CMK (cell line): ENCODE measurements at places on chromosomes 7 and 10.

DNA sequence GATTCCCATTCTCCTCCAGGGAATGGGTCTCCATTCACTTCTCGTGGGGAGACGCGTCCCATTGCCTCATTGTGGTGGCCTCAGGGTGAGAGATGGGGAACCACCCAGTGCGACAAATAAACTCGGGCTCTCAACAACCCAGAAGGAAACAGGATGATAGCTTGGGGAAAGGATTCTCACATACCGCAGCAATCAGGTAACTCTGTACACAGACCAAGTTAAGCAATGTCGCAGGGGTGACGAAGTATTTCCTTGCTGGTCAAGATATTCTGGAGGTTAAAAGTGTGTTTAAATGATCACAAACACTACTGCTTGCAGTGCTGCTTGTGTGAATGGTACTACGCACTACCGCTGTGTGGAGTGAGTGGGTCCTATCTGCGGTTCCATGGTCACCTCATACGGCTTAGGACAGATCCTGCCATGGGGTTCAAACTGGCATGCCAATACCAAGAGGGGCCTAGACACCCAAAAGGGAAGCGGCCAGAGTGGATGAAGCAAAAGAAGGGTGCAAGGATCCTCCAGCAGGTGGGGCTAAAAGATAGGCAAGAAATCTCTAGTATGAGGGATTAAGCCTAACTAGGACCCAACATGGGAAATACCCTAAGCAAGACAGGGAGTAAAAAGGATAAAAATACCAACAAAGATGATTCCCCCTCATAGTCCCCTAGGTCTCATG, 143.8 kb upstream of the TMEM106B start:
- DNase-seq: no peak

DNA sequence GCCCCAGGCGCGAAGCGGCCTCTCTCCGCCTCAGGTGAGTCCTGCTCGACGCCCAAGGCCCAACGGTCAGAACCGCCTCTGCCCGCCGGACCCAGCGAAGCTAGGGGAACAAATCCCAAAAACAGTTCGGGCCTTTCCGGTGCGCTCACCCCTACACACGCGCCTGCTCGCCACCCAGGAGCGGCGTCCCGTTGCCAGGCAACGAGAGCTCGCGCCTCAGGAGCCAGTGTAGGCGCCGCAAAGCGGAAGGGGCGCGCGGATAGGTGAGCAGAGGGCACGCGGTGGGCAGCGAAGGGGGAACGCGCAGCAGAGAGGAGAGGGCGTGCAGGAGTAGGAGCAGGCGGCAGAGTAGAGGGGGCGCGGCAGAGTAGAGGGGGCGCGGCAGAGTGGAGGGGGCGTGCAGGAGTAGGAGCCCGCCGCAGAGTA, at the start of the genes DYDC1 and DYDC2:
Gene DYDC1 (minus strand): TSS at position 193 of the 426 bp plus-strand sequence. CDS start 4,154 bp downstream, outside the sequence.
Gene DYDC2 (plus strand): TSS at position 219 of the 426 bp plus-strand sequence. CDS start 5,663 bp downstream, outside the sequence.
- DNase-seq: no peak

DNA sequence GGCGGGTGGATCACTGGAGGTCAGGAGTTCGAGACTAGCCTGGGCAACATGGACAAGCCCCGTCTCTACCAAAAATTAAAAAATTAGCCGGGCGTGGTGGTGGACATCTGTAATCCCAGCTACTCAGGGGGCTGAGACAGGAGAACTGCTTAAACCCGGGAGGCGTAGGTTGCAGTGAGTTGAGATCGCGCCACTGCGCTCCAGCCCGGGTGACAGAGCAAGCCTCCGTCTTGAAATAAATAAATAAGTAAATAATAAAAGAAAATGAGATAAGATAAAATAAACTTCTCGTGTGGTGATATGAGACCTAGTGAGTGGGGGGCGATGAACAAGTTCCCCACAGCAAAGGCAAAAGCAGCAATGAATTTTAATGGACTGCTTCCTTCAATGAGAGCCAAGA, 33.6 kb upstream of the LMTK2 start:
- no peak for DNase-seq

- DNase-seq: no peak
Measured at GRCh38 chr10:101961591-101962498, 94.1 kb downstream of the ARMH3 start.

- DNase-seq: no peak
Measured at GRCh38 chr7:46344533-46344932, 423.5 kb upstream of the IGFBP3 start.

DNA sequence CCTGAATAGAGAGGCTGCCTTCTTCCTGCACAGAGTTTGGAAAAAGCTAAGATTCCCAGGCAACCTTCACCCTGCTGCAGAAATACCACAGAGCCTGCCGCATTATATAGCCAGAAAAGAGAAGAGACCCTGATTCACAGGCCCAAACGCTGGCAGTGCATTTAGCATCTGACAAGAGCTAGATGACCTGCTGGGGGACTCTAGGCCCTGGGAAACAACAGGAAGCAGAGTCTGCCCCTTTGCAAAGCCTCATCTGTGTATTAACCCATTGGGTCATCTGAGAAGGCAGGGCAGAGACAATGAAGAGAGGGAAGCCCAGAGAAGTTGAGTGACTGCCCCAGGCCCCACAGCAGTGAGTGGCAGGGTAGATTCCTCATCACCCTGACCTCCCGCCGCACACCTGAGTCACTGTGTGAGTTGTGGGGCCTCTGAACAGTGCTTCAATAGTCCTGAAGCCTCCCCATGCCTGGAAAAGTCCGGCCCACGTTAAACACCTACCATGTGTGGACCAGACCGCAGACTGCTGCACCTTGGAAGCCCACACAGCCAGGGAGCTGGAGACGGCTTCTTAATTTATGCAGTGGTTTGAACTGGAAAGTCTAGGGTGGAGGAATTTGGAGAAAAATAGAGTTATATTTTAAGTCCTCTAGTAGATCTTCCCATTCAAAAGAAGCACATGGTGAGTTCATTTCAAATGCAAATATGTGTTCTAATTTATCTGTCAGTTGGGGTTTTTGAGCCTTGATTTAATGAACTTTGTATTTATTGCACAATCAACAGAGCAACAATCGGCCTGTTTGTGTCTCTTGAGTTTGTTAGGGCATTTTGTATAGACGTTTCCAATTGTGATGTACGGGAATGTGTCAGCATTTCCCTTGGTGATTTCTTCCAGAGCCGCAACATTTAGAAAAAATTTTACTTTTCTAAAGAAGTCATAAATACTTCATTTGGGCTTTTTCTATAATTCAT, 80.4 kb upstream of the GPR26 start:
- no peak for DNase-seq

DNA sequence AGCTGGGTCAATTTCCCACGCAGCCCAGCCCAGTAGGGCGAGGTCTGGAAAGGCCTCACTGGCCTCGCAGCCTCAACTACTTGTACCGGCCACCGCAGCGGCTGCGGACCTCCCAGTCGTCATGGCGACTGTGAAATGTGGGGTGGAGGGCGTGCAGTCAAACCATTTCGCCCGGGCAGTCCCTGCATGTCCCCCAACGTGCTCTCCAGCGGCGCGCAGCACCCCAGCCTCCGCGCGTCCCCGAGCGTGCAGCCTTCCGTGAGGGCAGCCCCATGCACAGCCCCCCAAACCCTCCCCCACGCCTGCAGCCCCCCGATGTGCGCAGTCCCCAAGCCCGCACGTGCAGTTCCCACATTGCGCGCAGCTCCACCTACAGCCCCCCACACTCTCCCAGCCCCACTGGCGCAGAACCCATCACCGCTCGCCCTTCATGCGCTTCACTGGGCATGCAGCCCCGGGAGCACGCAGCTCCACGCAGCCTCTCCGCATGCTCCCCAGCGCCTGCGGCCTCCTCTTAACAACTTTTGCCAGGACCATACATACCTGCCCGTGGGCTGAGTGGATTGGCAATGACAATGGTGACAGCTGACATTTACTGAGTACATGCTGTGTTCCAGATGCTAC, 34.5 kb upstream of the SFTPD start:
- no peak for DNase-seq

DNA sequence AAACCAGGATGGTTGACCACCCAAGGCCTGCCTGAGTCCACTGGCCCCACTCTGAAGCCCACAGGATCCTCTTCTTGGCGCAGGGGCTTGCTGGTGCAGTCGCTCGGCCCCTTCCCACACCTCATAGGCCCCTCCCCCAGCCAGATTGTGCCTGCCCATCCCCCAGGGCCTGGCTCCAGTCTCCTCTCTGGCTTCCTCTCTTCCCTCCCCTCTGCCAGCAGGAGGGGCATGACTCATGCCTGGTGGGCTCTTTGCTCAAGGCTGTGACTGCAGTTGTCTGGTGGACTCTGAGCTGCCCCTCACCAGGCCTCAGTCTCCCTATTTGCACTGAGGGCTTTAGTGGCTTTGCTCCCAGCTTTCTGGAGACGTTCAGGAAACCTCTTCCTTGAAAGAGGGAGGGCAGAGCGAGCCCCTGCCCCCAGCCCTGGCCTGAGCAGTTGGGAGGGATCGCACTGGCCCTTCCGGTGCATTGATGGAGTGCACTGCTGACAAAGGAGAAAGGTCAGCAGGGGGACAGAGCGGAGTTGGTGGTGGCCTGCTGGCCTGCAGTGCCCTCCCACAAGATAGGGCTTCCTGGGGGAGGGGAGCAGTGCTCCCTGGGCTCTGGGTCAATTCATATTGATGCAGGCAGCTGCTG, 60.7 kb downstream of the ZMIZ1 start:
- DNase-seq: no peak

GRCh38 chr7:112159351-112159750, 46.8 kb downstream of the DOCK4 start:
- DNase-seq: no peak

DNA sequence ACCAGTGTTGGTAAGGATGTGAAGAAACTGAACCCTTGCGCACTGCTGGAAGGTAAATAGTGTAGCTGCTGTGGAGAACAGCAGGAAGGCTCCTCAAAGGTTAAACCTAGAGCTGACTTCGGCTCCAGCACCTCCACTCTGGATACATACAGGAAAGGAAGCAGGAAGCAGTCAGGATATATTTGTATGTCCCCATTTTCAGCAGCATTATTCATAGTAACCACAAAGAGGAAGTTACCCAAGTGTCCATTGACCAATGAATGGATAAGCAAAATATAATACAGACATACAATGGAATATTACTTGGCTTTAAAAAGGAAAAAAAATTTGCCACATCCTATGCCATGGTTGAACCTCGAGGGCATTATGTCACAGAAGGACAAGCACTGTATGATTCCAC, 15.0 kb downstream of the RET start:
- DNase-seq: no peak

GRCh38 chr10:86693721-86694369, 25.5 kb downstream of the LDB3 start:
- DNase-seq: no peak

DNA sequence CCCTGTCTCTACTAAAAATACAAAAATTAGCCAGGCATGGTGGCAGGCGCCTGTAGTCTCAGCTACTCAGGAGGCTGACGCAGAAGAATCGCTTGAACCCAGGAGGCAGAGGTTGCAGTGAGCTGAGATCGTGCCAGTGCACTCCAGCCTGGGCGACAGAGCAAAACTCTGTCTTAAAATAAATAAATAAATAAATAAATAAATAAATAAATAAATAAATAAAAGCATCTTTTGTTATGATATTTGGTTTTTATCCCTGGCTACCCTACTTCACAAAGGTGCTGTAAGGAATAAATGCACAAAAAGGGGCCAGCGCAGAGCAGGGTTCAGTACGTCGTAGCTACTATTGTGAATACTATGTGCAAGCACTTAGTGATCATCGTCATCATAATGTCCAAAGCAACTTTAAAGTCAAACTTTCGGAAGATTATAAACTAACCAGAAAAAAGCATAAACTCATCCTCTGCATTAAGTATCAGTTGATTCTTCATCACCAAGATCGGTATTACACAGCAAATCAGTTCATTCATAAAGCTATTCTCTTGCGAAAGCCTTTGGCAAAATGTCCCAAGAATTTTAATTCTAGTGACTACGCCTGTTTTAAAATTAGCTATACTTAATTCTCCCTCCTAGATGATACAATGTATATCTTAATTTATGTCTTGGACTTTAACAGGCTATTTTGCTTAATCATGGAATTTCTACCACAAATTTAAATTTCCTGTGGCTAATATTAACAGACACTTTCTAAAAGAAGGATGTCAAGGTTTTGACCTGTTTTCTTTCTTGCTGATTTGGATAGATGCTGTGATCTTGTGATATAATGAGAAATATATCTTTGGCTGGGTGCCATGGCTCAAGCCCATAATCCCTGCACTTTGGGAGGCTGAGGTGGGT, 7.6 kb upstream of the NFE2L3 start:
- DNase-seq: no peak

- no peak for DNase-seq
Measured at GRCh38 chr7:27133409-27134231, 3.1 kb upstream of the HOXA4 start.

GRCh38 chr7:66859794-66860645, 61.0 kb upstream of the TMEM248 start:
- DNase-seq: no peak

DNA sequence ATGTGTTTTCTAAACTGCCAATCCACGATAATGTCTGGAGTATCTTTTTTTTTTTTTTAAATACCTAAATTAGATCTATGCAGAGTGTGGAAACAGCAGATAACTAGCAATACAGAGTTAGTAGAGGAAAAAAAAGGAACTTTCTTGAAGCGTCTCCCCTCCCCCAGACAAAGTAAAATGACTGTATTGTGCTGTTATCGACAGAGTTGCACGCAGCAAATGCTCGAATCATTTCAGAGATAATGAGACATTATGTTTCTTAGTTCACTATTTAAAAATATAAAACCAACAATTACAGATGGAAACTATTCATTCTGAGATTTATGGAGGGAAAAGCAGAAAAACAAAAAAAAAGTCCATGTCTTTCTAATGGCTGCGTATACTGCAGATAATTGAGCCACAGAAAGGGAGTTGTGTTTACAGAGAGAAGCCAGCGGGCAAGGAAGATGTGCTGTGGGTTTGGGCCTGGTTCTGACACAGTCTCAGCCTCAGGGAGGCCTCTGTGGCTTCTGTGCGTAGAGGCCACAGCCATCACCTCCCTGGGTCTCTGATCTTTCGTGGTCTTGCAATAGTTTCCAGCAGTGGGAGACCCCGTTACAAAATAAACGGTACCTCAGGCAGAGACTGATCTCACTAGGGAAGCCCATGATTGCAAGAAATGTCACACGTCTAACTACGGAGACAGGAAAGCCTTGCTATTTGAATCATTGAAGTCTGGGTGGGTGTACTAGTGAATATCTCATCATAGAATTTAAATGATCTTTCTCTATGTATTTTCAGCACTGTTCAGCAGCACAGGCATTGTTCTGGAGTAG, 19.1 kb upstream of the KLF6 start:
- DNase-seq: no peak

- DNase-seq: no peak
Measured at GRCh38 chr10:100022403-100022802, 12.7 kb upstream of the DNMBP start.

GRCh38 chr7:149620961-149621360, 123.4 kb upstream of the ZNF746 start:
- DNase-seq: no peak

DNA sequence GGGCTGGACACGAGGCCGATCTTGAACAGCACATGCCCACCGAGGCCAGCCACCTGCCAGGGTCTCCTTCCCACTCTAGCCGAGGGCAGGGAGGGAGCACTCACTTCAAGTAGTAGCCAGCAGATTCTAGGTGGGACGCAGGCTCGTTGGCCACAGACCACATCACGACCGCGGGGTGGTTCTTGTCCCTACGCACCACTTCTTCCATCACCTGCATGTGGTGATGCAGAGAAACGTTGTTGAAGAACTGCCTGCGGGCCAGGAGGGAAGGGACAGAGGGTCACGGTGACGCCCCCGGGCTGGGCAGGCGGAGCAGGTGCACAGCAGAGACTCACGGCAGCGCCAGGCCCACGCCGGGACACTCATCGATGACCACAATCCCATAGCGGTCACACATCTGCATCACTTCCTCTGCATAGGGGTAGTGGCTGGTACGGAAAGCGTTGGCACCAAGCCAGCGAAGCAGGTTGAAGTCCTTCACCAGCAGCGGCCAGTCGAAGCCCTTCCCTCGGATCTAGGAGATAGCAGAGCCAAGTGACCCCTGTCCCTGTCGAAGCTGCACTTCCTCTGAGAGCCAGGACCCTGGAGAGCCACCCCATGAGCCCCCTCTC, 7.7 kb downstream of the GUSB start:
- DNase-seq: no peak
